Activated naive CD8-positive, alpha-beta T cell treated with anti-CD3 and anti-CD28 coated beads for 36 hours (primary cell): ENCODE measurements at places on chromosomes 6 and 20. TPM values are rescaled to one million over a fixed set of nuclear protein-coding genes. Genes with fewer than 3 reads are reported as not detected.

GRCh38 chr20:38085026-38085425 is 51.5 kb downstream of the RPRD1B start:
- peaks cover 26% of the 10 kb centered on the region for H3K36me3 ChIP-seq
- no peak for DNase-seq
- H3K4me1 ChIP-seq = no peaks in the 10 kb centered on the region
- H3K4me3 ChIP-seq = no peak overlapping the region
- no peak overlapping the region for H3K27ac ChIP-seq

GRCh38 chr20:22775256-22775655 is 190.9 kb upstream of the FOXA2 start:
- peaks cover 14% of the 10 kb centered on the region for H3K27me3 ChIP-seq
- no peaks in the 10 kb centered on the region for H3K36me3 ChIP-seq
- H3K27ac ChIP-seq = no peak overlapping the region
- H3K4me3 ChIP-seq = no peak overlapping the region
- DNase-seq = no peak

DNA sequence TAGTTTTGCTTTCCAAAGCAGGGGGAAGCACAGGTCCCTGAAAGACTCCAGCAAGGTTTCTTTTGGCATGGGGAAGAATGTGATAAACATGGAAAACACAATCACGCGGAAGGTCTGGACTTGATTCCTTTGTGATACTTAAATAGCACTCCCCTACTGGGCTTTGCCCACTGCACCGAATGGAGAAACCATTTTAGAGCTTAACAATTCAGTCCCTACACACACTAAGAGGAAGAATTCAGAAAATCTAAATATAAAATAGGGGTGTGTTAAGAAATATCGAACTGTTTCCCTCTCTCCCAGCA is 71.4 kb upstream of the NHSL1 start:
- H3K27me3 ChIP-seq = peaks cover 11% of the 10 kb centered on the region
- no peak overlapping the region for H3K27ac ChIP-seq
- H3K36me3 ChIP-seq = no peaks in the 10 kb centered on the region
- H3K4me3 ChIP-seq = no peak overlapping the region
- no peak for DNase-seq

- H3K4me1 ChIP-seq = no peaks in the 10 kb centered on the region
- no peak overlapping the region for H3K27ac ChIP-seq
- H3K27me3 ChIP-seq = no peaks in the 10 kb centered on the region
- H3K36me3 ChIP-seq = peaks cover 7% of the 10 kb centered on the region
Observed at GRCh38 chr6:128204616-128205015, 303.8 kb upstream of the THEMIS start.

- H3K4me3 ChIP-seq = peak overlapping the region; percentile 68
- peaks cover 2% of the 10 kb centered on the region for H3K36me3 ChIP-seq
- no peaks in the 10 kb centered on the region for H3K27me3 ChIP-seq
- no peak for DNase-seq
- peaks cover 51% of the 10 kb centered on the region for H3K4me1 ChIP-seq
Observed at GRCh38 chr6:69816569-69816968, 19.8 kb upstream of the LMBRD1 start.

- no peak for DNase-seq
- no peak overlapping the region for H3K27ac ChIP-seq
- H3K4me1 ChIP-seq = peaks cover 12% of the 10 kb centered on the region
- peaks cover 3% of the 10 kb centered on the region for H3K36me3 ChIP-seq
- H3K27me3 ChIP-seq = no peaks in the 10 kb centered on the region
- no peak overlapping the region for H3K4me3 ChIP-seq
Observed at GRCh38 chr20:41222703-41223102, 85.4 kb downstream of the PLCG1 start.

DNA sequence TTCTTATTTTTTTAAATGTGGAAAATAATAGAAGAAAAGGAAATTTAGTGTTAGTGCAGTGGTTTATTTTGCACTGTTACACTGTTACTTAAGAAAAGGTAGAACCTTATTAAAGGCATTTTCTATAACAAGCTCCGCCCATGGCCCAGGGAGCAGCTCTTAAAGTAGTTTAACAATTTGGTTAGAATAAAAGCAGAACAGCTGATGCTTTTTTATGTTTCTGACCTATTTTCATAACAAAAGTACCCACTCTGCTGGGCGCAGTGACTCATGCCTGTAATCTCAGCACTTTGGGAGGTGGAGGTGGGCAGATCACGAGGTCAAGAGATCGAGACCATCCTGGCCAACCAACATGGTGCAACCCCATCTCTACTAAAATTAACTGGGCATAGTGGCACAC is 32.6 kb downstream of the DSTN start:
- H3K4me1 ChIP-seq = no peaks in the 10 kb centered on the region
- H3K27me3 ChIP-seq = no peaks in the 10 kb centered on the region
- no peak overlapping the region for H3K4me3 ChIP-seq
- H3K27ac ChIP-seq = no peak overlapping the region

GRCh38 chr6:37244430-37245310 is 12.9 kb upstream of the TBC1D22B start:
- H3K4me3 ChIP-seq = no peak overlapping the region
- peaks cover 10% of the 10 kb centered on the region for H3K27me3 ChIP-seq
- no peak overlapping the region for H3K27ac ChIP-seq
- H3K4me1 ChIP-seq = peaks cover 26% of the 10 kb centered on the region

GRCh38 chr20:19864130-19864529 is 106.1 kb downstream of the RIN2 start:
- H3K4me1 ChIP-seq = no peaks in the 10 kb centered on the region
- no peak for DNase-seq
- peaks cover 16% of the 10 kb centered on the region for H3K27me3 ChIP-seq
- no peak overlapping the region for H3K27ac ChIP-seq
- no peaks in the 10 kb centered on the region for H3K36me3 ChIP-seq
- H3K4me3 ChIP-seq = no peak overlapping the region

DNA sequence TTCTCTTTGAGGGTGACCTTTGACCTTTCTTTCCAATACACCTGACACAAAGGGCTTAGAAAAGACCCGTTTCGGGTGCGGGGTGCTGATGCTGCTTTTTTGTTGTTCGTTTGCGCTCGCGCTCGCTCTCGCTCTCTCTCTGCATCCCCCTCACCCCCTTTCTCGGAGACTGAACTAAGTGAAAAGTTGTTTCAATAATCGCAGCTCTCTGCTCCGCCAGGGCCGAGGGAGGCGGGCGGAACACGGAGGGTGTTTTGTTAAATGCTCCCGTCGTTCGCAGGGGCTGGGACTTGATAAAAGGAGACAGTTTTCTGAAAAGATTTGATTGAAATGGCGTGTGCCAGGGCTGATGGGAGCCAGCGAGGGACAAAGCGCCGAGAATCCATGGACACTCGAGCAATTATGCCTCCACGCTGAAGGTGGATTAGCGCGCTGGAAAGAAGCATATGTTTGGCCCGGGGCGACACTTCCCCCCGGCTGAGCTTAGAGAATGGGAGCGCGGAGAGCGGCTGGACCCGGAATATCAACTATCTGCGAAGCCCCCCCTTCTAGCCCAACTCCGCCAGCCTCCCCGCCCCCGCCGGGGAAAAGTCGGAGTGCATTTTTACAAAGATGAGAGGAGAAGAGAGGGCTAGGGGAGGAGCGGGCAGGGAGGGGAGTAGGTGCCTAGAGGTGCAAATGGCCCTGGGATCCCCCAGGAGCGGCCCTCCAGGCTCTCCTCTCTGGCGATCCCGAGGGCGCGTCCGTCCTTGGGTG is 25.0 kb downstream of the TFAP2A start:
- H3K4me1 ChIP-seq = peaks cover 4% of the 10 kb centered on the region
- H3K27me3 ChIP-seq = peaks cover 99% of the 10 kb centered on the region
- DNase-seq = no peak
- H3K27ac ChIP-seq = no peak overlapping the region

DNA sequence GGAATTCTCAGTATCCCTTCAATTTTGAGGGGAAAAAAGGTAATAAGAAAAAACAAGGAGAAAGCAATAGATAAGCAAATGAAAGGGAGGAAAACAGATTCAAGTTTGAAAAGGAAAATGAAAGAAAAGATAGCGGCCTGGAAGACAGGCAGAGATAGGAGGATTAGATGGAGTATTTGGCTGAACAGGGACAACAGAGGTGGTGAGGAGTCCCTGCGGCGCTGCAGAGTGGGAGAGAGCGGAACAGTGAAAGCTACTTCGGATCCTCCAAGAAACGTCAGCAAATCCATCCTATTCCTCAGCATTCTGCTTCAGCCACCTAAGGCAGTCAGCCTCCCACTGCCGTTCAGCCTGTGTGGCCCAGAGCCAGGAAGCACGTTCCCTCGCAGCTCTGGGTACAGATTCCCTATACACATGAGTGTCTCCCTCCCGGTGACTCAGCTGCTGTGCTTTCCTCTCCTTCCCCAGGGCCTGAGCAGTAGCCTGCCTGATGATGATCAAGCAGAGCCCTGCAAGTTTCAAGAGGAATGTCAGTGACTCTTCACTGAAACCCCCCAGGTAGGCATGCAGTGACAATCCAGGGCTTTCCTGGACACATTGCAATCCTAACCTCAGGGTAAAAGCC is 43.4 kb upstream of the CDYL start:
- H3K36me3 ChIP-seq = no peaks in the 10 kb centered on the region
- DNase-seq = no peak
- H3K27me3 ChIP-seq = peaks cover 21% of the 10 kb centered on the region
- no peak overlapping the region for H3K27ac ChIP-seq
- H3K4me3 ChIP-seq = no peak overlapping the region
- peaks cover 7% of the 10 kb centered on the region for H3K4me1 ChIP-seq

- H3K27me3 ChIP-seq = no peaks in the 10 kb centered on the region
- H3K27ac ChIP-seq = no peak overlapping the region
- no peaks in the 10 kb centered on the region for H3K36me3 ChIP-seq
- no peaks in the 10 kb centered on the region for H3K4me1 ChIP-seq
Observed at GRCh38 chr6:160156842-160157241, 35.2 kb downstream of the SLC22A1 start.

- H3K27me3 ChIP-seq = no peaks in the 10 kb centered on the region
- H3K27ac ChIP-seq = no peak overlapping the region
- no peak for DNase-seq
Observed at GRCh38 chr6:157213426-157213825, 109.9 kb downstream of the TMEM242 start.

DNA sequence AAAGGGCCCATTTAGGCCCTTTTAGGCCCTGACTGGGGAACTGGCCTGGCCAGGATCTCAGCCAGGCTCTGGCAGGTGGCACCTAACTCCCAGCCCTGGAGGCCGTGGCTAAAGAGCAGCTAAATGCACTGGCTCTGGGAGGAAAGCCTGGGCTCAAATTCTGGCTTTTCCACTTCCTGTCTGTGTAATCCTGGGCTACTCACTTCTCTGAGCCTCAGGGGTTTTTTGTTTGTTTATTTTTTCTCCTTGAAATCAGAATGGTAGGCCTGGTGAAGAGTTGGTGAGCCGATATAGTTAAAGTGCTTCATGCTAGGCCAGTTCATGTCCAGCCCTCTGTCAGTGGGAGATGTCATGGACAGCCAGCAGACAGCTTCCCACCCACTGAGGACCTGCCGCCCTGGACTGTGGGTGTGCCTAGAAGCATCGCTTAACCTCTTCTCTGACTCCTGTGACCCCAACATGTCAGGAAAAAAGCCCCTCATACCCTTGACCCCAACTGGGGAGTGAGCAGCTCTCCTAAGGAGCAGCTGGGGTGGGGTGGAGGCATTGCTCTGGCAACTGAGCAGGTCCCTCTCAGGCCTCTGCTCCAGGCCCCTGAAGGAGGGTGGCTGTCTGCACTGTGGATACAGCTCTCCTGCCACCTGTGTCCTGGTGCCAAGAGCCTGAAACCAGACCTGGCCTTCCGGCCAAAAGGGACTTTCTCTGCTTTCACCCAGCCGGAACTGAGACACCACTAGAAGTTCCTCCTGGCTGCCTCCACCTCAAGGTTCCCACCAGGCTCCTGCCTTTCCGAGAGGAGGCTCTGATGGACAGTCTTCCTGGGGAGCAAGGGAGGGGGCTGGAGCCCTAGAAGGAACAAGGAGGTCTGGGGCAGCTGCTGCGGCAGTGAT is 57.2 kb upstream of the MYL9 start:
- no peaks in the 10 kb centered on the region for H3K27me3 ChIP-seq
- H3K36me3 ChIP-seq = no peaks in the 10 kb centered on the region
- no peak overlapping the region for H3K27ac ChIP-seq

- peaks cover 7% of the 10 kb centered on the region for H3K4me1 ChIP-seq
- H3K4me3 ChIP-seq = no peak overlapping the region
- H3K36me3 ChIP-seq = peaks cover 5% of the 10 kb centered on the region
- no peak for DNase-seq
Observed at GRCh38 chr6:143159001-143159400, 98.3 kb downstream of the AIG1 start.

GRCh38 chr6:11815231-11815630 is 36.6 kb upstream of the ADTRP start:
- peaks cover 21% of the 10 kb centered on the region for H3K4me1 ChIP-seq
- no peak for DNase-seq
- H3K4me3 ChIP-seq = no peak overlapping the region
- no peak overlapping the region for H3K27ac ChIP-seq
- H3K36me3 ChIP-seq = no peaks in the 10 kb centered on the region

DNA sequence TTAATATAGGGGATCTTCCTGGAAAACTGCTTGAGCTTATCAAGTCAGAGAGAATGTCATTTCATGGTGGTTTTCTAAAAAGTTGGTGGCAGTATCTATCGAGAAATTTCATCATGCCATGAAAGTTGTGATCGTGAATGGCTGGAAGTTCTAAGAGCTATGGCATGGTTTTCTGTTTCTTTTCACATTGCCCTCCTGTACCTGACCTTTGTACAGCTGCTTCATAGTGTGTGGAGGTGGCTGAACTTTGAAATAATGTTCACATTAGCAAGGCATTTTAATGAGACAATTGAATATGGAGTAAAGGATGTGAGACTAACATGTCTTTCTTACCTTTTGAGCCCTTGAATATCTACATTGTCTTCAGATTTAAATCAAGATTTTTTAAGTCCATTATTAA is 278.2 kb upstream of the ID4 start:
- no peak overlapping the region for H3K4me3 ChIP-seq
- no peak overlapping the region for H3K27ac ChIP-seq
- no peaks in the 10 kb centered on the region for H3K4me1 ChIP-seq
- H3K36me3 ChIP-seq = no peaks in the 10 kb centered on the region

Gene DPPA5
- total RNA-seq = not detected

Gene SNTA1
- 4.0 TPM for total RNA-seq

Gene RAET1L
- not detected for total RNA-seq

Gene LPA
- total RNA-seq = not detected

Gene KIAA0408
- total RNA-seq = 3.1 TPM

Gene FKBP1C
- total RNA-seq = 1.5 TPM

Gene RAET1G
- total RNA-seq = not detected

Gene TGM3
- not detected for total RNA-seq

Gene TTK
- total RNA-seq = 36.0 TPM

Gene MROH8
- total RNA-seq = 3.0 TPM

Gene GNRH2
- 0.87 TPM for total RNA-seq

Gene SLC13A3
- not detected for total RNA-seq
